AG09319 (cell line): ENCODE measurements at places on chromosomes 7 and 10.

DNA sequence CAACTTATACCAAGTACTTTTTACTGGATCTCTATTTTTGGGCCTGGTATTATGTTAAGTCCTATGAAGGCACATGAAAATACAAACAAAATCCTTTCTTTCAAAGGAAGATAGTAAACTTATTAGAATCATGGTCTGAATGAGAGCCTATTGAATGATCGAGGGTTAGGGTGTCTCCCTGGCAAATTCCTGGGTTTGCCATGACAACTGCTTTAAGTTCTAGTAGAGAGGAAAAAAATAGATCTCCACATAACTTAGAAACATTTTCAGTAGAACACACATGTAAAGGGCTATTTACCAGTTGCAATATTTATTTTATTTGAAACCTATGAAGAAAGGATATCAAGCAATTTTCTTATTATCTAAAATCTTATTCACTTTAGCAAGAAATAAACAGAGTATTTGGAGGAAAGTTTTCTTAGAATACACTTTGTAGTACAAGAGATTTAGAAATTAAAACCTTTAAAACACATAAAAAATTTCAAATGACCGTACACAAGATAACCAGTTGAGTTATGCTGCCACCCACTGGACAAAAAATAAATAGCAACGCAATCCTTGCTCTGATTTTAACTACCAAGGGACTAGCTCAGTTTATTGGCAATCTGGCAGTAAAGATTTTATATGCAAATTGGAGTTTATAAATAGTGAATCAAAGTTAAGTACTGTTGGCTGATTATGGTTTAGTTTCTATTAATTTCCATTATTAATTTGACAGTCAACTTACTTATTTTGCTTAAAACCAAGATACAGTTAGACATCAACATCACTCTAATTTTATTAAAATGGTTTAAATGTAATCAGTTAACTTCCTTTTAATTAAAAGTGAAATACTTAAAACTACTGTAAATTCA, 33.9 kb downstream of the CACUL1 start:
- DNase-seq, result peak; percentile 22

DNA sequence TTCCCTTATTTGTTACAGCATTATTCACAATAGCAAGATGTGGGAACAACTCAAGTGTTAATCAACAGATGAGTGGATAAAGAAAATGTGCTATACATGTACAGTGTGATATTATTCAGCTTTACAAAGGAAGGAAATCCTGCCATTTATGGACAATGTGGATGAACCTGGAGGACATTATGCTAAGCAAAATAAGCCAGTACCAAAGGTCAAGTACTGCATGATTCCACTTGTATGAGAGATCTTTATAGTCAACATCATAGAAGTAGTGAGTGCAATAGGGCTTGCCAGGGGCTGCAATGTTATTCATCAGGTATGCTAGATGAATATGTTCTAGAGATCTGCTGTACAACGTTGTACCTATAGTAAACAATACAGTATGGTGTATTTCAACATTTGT, 138.5 kb upstream of the AGR3 start:
- DNase-seq, result no peak

- DNase-seq, result no peak
These were observed 175.8 kb downstream of the VTI1A start for GRCh38 chr10:112622786-112623185.

GRCh38 chr7:91373111-91373800, 109.0 kb downstream of the FZD1 start:
- no peak for DNase-seq

- DNase-seq, result no peak
These were observed 172.5 kb upstream of the SHH start for GRCh38 chr7:155984609-155985405.

GRCh38 chr7:143452495-143452894, 9.2 kb downstream of the TAS2R60 start:
- no peak for DNase-seq

DNA sequence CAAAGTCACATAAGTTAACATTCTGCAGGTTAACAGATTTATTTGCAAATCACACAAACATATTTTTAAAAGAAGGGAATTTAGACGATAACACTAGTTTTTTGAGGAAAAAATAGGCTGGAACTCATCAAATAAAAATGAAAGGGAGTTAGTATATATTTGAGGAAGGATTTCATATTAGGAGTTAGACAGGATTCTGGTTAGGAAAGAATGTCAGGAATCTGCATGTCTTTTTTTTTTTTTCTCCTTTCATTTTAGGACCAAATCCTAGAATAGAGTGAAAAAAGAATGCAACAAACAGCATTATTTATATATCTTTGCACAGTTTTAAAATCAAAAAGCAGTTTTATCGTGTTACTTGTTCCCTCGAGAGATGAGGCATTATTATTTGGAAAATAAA, 8.9 kb upstream of the TRDMT1 start:
- DNase-seq, result no peak

DNA sequence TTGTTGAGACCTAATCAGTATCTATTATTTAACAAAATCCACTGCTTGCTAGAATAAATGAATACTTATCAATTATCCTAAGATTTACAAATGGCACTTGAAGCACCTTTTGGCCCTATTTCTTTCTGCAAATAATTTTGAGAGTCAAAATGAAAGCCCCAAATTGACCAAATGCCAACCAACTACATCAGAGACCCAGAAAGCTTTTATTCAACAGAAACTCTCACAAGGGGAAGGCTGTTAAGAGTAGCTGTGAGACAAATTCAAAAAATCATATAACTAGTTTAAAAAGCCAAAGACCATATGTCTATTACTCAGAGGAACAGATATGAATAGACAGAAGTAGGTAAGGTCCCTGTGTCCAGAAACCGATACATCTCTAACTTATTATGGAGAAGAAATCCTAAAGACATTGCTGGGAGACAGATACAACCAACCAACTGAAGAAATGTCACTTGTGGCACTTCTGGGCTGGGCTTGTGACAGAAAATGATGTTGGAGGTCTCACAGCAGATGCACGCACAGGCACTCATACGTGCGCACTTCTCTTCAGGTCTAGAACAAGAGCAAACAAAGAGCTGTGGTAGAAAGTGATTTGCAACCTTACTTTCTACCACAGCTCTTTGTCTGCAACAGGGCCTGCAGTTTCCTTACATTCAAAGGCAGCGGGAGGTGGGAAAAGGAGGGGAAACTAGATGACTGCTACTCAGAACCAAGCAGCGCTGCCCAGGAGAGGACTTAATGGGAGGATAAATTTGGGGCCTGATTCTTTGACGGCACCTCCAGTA, 58.6 kb upstream of the KCNIP2 start:
- no peak for DNase-seq

DNA sequence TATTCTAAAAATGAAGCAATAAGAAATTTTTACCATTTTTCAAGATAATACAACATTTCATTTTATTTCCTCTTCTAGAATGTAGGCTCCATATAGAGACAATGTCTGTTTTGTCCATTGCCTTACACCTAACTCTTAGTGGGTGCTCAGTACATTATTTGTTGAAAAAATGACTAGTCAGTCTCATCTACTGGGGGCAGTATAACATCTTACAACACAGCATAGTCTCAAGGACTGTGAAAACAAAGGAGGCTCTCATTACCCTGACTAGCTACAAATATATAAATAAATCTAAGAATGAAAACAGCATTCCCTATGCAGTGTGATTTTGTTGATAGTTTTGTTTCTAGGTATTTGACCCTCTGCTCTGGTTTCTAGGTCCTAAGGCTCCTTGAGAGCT, 11.6 kb downstream of the CRPPA start:
- DNase-seq, result no peak

DNA sequence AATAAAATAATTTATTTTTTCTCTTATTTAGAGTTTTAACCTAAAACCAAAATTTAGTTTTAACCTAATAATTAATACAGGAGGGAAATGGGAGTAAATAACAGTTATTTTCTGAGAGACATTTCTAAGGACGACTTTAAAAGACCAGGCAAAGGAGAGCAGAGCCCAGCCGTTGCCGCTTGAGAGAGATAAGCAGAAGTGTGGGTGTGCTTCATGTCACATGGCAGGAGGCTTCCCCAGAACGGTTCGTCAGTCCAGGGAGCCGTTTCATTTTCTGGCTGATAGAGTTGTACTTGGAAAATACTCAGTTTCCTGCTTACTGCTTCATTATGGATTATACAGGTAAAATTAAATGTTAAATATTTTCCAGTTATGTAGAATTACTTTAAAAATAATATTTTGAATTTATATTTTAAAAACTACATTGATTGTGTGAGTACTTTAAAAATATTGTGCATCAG, 61.4 kb downstream of the ST7 start:
- DNase-seq, result no peak

GRCh38 chr10:111104811-111105210, 28.0 kb downstream of the ADRA2A start:
- DNase-seq, result no peak

GRCh38 chr10:79129361-79129997, 60.7 kb downstream of the ZMIZ1 start:
- no peak for DNase-seq

DNA sequence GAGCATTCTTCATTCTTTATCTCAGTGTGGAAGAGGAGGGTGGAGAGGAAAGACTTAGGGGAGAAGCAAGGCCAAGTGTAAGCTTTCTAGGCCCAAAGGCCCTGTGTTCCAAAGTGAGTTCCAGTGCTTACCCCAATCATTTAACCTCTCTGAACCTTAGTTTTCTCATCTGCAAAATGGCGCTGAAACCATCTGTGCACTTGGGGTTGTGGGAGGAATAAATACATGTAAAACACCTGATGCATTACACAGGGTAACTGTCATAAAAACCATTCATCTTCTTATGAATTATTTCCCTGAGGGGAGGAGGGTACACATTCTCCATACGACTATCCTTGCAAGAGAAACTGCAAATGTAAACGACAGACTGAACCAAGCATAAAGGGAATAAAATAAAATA, 19.0 kb downstream of the PIK3AP1 start:
- DNase-seq, result no peak

DNA sequence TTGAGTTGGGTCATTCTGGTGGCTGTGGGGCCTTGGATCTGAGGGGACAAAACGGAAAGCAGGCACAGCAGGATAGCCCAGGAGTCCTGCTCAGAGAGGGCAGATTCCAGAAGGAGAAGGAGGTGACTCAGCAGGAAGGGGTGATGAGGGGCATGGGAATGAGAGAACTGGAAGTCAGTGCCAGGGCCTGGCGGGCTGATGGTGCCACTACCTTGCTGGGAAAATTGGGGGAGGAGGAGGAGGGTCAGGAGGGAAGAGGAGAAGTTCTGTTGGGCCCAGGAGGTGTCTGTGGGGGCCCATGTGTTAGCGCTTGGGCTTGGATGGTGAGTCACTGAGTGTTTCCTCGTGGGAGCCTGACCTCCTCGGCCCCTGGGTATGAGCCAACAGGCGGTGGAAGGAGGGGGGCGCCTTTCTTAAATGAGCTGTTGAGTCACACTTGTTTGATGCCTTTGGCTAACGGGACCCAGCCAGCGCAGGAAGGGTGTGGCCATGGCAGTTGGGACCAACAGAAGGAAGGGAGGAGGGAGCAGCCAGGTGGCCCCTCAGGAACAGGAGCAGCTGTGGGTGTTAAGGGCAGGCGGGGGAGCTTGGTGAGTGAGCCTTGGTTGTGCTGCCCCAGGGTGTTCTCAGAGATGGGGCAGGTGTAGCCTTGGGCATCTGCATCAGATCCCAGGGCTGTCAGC, 130.0 kb upstream of the BTBD16 start:
- peak; percentile 79 for DNase-seq

GRCh38 chr10:34739915-34740314, 75.2 kb downstream of the PARD3 start:
- peak; percentile 48 for DNase-seq

- DNase-seq, result no peak
These were observed 1.2 kb upstream of the SLC13A4 start for GRCh38 chr7:135729230-135729629.

DNA sequence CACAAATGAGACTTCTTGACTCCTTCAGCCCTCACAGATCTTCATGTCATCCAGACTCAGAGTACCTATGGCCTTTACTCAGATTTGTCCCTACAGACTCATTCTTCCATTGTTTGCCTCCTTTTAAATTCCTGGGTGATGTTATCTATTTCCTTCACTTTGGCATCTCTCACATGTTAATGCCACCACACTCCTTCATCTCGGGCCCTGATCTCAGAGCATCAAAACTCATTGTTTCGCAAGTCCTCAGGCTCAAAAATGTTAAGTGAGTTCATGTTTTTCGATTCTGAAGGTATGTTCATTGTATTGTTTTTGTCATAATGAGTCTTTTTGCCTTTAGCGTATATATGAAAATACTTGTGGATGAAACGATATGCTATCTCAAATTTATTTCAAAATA, 62.3 kb upstream of the AHR start:
- no peak for DNase-seq
